Left ventricle myocardium inferior (tissue), 1 donor: ENCODE measurements at places on chromosomes 16 and 17. TPM values are rescaled to one million over a fixed set of nuclear protein-coding genes. Genes with fewer than 3 reads are reported as not detected.

Gene AXIN1
- total RNA-seq, result 12.2 TPM

Gene TMIGD1
- not detected for total RNA-seq

Gene RAB11FIP4
- total RNA-seq, result 8.3 TPM

Gene AANAT
- total RNA-seq, result not detected

Gene IL4R
- total RNA-seq, result 12.0 TPM

Gene NT5M
- total RNA-seq, result 11.2 TPM

Gene HOXB3
- total RNA-seq, result 0.91 TPM

Gene CSH1
- not detected for total RNA-seq

Gene KRTAP3-1
- not detected for total RNA-seq

Gene DNAJA3
- 74.2 TPM for total RNA-seq

Gene TMEM204
- 27.1 TPM for total RNA-seq

Gene SLC39A11
- 6.4 TPM for total RNA-seq

Gene CCL22
- not detected for total RNA-seq

Gene SLFN12
- total RNA-seq, result 3.7 TPM

Gene UTS2R
- 1.4 TPM for total RNA-seq
